ENCODE measurements at places on chromosomes 2 and 18.

DNA sequence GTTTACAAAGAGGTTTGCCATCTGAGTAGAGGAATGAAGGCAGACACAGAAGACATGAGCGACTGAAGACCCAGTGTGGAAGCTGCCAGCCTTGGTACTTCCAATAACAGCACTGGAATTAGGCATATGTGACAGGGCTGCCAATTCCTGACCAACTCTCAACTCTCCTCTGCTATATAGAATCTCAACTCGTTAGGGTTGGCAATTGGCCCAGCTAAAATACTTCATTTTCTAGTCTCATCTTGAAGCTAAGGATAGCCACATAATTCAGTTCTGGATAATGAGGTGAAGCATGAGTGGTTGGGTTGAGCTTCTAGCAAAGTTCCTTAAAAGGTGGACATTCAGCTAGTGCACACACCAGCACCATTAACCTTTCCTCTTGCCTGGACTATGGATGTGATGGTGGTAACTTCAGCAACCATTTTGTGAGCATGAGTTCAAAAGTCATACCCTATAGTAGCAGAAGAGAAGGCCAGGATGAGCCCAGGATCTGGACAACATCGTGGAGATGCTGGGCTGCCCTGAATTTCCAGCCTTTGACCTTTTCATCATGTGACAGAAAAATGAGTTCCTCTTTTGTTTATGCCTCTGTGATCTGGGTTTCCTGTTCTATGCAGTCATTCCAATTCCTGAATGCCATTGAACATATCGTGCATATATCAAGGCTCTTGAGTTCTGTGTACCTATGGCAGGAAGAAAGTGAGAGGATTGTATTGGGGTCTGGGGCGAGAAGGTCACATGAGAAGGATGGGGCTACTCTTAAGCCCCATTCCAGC, 68.1 kb upstream of the HAAO start:
- no peak for DNase-seq

DNA sequence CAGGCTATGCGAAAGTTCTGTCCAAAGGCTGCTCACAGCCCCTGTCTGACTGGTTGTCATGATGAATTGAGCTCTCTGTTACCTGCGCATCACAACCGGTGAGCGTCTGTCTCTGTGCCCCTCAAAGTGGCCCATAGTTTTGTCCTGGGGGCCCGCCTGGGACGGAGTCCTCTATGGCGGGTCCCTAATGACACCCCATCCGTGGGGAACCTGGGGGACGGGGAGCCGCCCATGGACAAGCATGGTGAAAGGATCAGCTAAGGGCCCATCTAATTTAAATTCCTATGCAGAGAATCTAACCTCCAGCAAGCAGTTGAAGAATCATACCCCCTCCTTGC, 473 bp downstream of the ELMOD3 start:
- DNase-seq = no peak

- DNase-seq = no peak
Observed at GRCh38 chr2:196160101-196160500, 11.3 kb downstream of the STK17B start.

DNA sequence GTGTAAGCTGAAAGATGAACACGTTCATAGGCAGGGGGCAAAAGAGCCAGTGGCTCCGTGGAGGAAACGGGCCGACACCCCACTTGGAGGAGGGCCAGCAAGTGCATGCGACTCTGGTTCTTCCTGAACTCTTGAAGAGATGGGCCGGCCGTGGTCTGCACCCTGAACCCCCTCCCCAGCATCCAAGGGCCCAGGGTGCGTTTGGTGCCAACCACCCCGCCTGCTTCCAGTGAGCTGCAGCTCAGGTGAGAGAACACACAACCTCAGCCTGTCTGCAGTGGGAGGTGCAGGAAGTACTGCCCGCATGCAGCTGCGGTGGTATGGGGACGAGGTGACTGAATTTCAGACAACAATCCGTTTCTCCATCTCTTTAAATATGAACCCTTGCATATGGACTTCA, 58.9 kb downstream of the ADNP2 start:
- no peak for DNase-seq

DNA sequence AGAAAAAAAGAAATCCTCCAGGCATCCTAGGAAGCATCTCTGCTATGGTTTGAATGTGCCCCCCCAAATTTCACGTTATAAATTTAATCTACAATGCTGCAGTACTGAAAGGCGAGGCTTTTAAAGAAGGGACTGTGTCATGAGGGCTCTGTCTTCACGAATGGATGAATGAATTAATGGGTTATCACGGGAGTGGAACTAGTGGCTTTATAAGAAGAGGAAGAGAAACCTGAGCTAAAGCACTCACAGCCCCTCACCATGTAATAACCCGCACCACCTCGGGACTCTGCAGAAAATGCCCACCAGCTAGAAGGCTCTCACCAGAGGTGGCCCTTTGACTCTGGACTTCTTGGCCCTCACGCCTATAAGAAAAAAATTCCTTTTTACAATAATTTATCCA, 27.6 kb downstream of the RNU4ATAC start:
- DNase-seq = no peak

GRCh38 chr2:71811157-71811556, 336.5 kb downstream of the CYP26B1 start:
- DNase-seq = no peak

DNA sequence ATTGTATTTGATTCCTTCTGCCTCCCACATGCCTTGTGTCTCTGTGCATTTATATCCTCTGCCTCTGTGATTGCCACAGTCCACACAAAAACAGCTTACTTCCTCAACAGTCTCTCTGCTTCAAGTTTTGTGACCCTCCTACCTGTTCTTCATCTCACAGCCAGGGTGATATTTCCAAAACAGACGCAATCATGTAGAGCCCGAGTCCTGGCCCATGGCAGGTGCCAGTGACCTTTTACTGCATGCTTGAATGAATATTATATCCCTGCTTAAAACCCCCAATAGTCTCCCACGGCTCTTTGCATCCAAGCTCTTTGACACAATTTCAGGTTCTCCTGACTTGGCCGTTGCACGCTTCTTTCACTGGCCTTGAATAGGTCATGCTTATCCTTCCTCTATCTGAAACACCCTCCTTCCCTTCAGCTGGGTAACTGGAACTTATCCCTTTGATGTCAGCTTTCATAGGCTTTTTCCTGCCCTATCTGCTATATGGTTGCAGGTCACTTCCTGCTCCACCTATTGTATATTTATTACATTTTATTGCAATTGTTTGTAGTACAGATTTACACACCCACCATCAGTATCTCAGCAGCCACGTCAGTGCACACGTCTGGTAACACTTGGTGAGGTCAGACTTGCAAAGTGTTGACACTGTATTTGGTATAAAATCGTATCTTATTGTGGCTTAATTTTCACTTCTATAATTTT, 29.7 kb upstream of the IL1B start:
- no peak for DNase-seq

DNA sequence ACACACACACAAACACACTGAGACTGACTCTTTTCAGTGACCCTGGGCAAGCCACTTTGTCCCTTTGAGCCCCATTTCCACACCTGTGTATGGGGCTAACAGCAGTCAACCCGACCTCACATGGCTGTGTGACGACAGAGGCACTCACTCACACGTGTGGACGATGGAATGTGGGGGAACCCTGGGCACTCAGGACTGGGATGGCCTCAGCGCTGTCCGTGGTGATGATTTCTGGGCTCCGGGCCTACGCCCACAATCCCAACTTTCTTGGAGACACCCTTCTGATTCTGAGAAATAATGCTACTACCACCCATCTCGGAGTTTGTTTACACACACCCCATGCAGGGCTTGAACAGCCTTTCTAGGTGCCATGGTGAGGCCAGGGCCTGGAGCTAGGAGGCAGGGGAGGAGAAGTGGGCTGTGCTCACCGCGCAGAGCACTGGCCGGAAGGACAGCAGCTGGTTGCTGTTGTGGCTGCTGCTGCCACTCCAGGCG, 1.5 kb downstream of the CRYBA2 start:
- no peak for DNase-seq

GRCh38 chr2:144586476-144586875, 66.6 kb upstream of the ZEB2 start:
- no peak for DNase-seq

DNA sequence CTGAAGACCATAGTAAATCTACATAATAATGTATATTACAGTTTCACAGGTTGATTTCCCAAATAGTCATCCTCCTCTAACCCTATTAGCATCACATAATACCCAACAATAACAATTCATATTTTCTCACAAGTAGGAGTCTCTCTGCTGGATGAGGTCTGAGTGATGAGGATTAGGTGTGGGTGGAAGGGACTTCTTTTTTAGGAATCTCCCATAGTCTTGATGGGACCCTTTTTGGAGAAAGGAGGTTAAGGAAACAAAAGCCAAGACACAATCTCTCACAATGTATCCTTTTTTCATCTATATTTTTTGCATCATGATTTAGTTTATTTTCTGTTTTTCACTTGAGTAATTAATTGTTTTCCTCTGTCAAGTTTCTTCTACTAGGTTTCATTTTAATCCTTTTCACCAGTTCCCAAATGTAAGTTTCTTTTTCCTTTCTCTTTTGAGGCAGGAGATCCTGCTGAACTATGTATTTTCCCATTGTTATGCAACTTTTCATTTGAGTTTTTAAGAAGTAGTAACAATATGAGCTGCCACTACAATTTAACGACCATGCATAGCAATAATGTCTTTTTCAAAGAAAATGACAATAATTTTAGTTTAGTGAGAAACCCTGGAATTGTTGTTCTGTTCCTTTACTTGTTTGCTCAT, 2.5 kb upstream of the IFIH1 start:
- no peak for DNase-seq

DNA sequence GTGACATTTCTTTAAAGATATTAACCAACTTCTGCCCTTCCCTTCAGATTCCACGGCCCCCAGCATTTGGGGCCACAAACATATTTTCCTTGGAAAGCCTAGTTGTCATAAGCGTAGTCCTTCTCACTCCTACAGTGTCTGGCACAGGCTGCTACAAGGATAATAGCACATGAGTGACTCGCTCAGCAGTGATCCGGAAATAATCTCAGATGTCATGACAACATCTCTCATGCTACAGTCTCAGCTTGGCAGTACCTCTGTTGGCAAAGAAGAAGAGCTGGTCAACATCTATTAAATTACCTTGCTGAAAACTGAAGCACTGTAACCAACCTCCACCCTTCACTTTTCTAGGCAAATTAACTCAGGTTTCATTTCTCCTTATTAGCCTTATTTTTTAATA, 351.7 kb downstream of the RAD51AP2 start:
- DNase-seq = no peak

GRCh38 chr2:134706587-134707329, 12.0 kb downstream of the TMEM163 start:
- DNase-seq = peak; percentile 18

GRCh38 chr2:188601927-188602326, 310.3 kb downstream of the GULP1 start:
- DNase-seq = no peak

GRCh38 chr2:128416806-128417205, 98.1 kb upstream of the HS6ST1 start:
- DNase-seq = no peak

DNA sequence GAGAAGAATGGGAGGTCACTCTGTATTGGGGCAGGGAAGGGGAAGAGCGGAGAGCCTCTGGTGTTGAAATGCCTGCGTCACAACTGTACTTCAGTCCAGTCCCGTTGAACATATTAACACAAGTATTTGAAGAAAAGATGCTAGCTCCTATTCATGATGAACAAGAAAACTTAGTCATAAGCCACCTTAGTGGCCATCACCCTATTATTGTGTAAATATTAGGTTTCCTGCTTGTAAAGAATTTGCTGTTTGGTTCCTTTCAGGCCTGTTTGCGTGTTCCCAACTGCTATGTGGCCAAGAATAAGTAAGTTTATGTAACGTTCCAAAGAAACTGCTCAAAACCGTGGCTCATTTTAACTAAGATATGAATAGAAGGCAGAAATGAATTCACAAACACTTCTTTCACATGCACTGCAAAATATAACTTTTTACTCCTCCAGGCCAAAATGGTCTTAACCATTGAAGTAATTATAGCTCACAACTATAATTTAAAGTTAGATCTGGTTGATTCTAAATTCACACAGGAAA, 204.3 kb downstream of the ZNF385B start:
- DNase-seq = no peak

- no peak for DNase-seq
Observed at GRCh38 chr2:230691005-230691647, 21.5 kb upstream of the CAB39 start.

GRCh38 chr2:157075924-157076323, 181.6 kb upstream of the GALNT5 start:
- DNase-seq = no peak

DNA sequence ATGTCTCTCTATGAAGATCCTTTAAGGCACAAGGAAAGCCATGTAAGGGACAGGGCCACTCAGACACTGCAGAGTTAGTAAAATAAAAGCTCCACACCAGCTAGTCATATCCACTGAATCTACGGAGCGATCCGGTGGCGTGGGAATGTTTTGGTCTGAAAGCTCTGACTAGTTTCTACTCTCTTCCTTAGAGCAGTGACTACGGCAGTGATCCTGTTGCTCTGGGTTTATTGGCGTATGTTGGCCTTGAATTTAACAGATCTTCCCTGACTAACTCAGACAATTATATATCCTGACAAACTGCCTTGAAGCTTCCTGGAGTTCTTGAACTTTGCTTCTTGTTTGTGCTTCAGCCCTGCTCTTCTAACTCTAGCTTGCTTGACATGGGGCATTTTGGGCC, 115.3 kb upstream of the FZD5 start:
- no peak for DNase-seq

- DNase-seq = no peak
Observed at GRCh38 chr2:226802573-226802972, 3.0 kb upstream of the IRS1 start.

GRCh38 chr2:857937-858336, 92.7 kb upstream of the SNTG2 start:
- no peak for DNase-seq

DNA sequence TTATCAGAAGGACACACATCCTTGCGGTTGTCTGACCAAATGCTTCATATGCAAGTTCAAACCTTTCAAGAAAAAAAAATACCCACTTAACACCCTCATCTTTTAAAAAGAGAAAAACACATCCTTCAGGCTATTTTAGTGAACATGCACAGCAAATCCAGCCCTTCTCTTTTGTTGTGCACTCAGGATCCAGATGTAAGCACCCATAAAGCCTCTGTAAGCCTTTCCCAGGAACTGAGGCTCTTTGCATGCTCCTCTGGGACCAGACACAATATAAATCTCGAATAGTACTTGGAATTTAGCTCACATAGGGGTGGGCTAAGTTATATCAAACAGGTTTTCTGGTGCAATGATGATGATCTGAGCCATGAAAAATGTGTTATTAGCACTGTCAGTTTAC, 308.8 kb upstream of the FAM98A start:
- no peak for DNase-seq
